ENCODE measurements at places on chromosomes 16 and 17.
A peak's percentile ranks its signal among the peaks of the same experiment; 100 is the strongest.

GRCh38 chr16:3113765-3114479 lies 1.5 kb downstream of the ZNF205 start:
- no peak for DNase-seq

GRCh38 chr17:27404676-27405075 lies 51.6 kb upstream of the KSR1 start:
- DNase-seq: no peak

DNA sequence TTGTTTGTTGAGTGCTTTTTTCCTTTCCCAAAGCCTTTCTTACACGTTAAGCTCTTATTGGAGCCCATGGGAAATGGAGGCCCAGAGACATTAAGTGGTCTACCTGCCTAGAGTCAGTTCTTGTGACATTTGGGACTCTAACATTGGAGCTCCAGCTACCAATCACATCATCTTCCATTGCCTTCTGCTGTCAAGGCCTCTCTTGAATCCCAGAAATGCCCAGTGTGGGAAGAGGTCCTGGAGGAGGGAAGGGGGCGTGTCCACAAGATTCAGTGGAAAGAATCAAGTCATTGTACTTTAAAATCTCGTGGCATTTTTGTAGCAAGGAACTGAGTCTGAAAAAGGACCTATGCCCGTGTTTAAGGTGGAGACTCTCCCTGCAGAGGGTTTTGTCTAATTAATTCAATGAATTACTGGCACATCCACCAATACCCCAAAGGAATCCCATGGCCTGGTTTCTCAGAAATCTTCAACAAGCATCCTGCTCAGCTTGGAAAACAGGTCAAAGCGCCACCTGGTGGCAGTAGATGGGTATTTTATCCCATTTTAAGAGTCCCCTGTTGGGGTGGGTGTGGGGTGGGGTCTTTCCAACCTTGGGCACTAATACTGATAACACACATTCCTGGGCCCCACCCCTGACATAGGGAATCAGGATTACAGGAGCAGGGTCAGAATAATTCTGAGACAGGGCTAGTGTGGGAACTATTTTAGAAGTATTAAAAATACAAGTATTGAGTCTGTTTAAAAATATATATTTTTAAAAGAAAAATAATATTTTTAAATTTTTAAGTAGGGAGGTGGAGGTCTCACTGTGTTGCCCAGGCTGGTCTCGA lies 24.6 kb downstream of the GPT2 start:
- DNase-seq: peak; percentile 17

DNA sequence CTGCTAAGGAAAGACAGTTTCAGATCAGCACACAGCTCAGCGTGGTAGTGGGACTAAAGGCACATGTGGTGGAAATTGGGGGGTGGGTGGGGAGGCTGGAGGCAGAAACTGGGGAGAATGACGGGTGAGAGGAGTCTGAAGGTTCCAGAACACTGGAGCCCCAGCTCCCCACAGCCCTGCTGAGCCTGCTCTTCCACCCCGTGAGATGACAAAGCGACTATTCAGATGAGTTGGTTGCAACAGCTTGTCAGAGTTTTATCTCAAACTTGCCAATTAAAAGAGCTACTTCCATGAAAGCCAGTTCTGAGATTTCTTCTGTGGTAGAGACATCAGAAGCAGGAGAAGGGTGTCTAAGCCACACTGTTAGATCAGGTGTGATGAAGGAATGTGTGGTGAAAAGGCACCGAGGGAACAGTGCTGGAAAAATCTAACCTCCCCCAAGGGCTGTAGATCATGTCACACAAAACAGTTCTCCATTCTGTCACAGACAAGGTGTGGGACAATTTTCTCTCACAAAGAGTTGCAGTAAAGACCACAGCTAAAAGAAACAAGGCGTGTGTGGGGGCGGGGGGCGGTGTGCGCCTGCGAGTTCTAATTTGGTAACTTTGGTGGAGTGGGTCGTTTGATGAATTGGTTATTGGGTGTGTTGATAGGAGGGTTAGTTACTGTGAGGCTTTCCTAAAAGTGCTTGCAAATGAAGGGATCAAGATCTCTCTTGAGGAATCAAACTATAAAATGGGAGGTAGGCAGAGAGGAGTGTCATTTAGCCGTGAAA lies 39.0 kb downstream of the CCDC182 start:
- no peak for DNase-seq

GRCh38 chr16:67212766-67213165 lies 13.8 kb downstream of the ELMO3 start:
- no peak for DNase-seq

- DNase-seq: no peak
Measured at GRCh38 chr16:180101-180675, at the start of gene HBQ1. Gene HBQ1, plus strand, starts transcription at chr16:180459. Its CDS starts 28 bp downstream, at chr16:180487.

DNA sequence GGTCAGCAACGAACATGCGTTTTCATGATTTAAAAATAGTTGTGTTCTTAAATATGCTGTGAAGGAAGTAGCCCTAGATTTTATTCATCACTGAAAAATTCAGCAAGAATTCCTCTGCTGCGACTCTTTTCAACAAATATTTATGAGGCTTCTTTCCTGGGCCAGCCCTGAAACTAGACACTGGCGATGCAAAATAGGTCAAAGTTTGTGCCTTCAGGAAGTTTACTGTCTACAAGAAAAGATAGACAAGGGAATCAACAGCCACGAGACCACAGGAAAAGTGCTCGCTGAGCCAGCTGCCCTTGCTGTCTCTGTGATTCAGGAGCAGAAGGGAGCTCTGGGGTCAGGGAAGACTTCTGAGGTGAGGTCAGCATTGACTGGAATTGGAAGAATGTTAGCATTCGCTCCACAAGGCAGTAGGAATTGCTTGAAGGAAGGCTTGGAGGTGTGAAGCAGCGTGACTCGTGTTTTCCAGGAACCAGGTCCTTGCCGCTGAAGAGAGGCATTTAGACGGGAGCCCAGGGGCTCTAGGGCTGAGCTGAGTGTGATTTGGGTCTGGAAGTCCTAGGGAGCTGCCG lies 1.9 kb upstream of the RPL26 start:
- DNase-seq: no peak

DNA sequence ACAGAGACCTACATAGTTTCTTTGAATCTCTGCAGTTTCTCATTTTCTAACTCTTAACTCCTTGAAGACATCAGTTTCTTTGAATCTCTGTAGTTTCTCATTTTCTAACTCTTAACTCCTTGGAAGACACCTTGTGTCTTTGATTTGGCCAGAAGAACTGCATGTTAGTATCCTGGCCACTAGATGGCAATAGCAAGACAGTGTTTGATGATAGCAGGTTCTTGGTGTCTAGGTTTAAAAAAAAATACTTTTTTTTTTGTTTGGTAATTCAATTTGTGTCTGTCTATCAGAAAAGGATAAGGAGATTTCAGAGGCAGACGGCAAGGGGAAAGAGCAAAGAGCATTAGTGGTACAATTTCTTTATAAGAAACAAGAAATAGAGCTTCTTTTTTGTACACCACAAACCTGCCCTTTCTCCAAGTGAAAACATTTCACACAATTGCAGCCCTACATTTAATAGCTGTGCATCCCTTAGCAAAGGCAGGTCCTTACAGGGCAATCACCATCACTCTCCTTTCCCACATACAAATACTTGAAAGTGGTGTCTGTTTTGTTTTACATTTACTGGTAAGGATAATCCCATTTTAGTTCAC lies 1324.9 kb upstream of the CDH8 start:
- no peak for DNase-seq

- DNase-seq: no peak
Measured at GRCh38 chr17:34758316-34758715, 178.9 kb downstream of the TMEM132E start.

DNA sequence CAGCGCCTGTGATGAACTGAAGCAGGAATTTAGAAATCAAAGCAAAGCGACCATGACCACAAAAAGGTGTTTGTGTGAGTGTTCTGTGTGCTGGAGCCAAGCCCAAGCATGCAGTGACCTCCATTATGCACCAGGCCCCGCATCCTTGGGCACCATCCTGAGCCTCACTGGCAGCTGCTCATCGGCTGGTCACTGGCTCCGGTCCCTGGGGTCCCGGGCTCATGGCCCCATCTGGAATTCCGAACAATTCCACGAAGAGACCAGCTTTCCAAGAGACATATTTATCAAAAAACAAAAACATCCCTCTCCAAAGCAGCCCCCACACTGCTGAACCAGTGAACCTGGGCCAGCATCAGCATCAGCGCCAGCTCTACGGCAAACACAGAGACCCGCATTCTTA lies 15.2 kb upstream of the ZNF469 start:
- no peak for DNase-seq

- no peak for DNase-seq
Measured at GRCh38 chr17:2718150-2718938, 6.8 kb upstream of the CLUH start.

DNA sequence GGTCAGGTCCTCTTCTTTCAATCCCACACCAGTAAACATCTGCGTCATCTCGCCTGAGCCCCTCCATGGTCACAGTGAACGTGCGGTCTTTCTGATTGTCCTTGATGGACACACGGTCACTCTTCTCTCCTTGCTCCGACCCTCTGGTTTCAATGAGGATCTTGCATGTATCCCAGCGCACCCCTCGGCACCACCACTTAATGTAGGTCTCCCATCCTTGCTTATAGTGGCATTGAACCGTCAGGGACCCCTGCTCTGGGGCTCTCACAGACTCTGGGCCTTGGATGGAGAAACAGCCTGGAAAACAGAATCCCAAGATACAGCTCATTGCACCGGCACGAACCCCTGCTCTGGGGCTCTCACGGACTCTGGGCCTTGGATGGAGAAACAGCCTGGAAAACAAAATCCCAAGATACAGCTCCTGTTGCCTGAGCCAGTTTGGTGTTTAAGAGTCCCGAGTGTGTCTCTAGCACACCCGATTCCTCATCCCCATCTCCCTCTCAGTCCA lies 5.4 kb downstream of the CD300LB start:
- no peak for DNase-seq

DNA sequence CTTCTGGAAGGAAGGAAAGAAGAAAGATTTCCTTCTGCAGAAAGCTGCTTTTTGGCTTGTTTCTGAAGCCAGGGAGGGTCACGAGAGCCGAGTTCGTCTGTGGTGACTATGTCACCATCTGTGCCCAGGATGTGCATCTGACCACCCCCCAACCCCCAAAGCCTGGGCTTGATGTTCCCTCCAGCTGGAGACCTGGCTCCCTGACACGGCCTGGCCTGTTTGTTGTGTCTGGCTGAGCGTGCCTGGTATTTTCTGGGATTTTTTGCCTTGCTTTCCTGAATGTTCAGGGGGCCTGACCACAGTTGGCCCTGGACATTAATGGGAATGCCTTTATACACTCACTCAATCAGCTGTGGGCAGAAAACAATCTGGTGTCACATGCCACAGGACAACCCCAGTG lies 38.9 kb downstream of the LGALS9 start:
- no peak for DNase-seq

DNA sequence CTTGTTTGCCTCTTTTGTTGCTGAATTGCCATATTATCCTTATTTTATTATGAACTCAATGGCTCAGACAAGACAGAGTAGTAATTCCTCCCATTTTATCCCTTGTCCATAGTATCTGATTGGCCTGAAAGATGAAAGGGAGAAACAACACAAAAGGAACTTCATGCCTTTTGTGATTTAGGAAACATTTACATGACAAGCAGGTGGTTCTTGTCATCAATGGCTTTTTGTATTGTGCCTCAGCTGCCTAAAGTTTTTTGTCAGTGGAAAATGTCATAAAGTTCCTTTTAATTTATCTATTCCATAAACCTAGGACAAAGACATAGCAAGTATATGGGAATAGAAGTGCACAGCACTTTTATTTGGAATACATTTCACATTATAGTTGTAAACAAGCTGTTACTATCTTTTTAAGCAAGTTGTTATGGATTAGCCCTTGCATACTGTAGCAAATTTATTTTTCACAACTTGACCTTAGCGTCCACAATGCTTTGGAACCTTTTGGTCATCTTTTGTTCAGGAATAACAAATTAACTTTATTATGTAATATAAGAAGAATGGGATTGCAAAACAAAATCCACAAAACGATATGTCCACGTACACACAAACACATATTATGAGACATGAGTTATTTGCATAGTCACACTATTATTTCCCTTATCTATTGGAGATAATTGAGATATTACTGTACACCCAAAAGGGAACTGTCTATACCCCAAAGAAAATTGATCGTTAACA lies 12.4 kb upstream of the MPHOSPH6 start:
- no peak for DNase-seq

- DNase-seq: no peak
Measured at GRCh38 chr16:55539049-55539448, 27.4 kb upstream of the CAPNS2 start.

GRCh38 chr17:27481327-27481726 lies 25.1 kb downstream of the KSR1 start:
- DNase-seq: peak; percentile 19

- no peak for DNase-seq
Measured at GRCh38 chr17:49633762-49634484, 44.0 kb downstream of the SPOP start.

- no peak for DNase-seq
Measured at GRCh38 chr17:75430159-75430974, 24.9 kb upstream of the GRB2 start.

DNA sequence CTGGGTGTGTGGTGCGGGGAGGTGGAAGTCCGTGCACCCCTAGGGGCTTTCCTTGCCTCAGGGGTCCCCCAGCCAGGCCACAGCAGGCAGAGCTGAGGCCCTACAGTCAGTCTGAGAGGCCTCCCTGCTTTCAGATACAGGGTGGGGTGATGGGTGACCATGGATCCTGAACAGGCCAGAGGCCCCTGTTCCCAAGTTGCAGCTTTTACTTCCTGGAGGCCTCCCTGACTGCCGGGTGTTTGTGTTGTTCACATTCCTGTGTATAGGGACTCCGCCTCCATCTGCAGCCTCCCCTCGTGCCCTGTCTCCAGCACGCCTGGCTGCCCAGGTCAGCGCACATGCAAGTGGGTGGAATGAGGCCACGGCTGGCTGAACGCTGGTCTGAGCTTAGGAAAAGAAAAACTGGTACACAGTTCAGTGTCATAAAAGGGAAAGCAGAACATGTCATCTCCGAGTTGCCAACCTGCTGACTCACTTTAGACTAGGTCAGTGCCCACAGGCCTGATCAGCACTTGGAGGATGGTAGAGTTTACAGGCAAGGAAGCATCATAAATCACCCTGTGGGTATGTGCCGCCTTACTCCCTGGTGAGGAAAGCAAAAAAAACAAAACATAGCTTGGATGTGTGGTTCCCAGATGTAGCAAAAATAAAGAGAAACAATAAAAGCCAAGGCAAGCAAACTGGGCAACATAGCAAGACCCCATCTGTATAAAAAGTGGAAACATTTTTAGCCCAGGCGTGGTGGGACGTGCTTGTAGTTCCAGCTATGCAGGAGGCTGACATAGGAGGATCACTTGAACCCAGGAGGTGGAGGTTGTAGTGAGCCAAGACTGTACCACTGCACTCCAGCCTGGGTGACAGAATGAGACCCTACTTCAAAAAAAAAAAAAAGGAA lies 6.2 kb upstream of the SLC7A6 start:
- no peak for DNase-seq
